ENCODE measurements at places on chromosomes 6 and 20. TPM values are rescaled to one million over a fixed set of nuclear protein-coding genes. Genes with fewer than 3 reads are reported as not detected.

The SIRPB1 gene
- 1.4 TPM for total RNA-seq

The HLA-DMB gene
- 2.3 TPM for total RNA-seq

The DBNDD2 gene
- 64.4 TPM for total RNA-seq

The TREM1 gene
- total RNA-seq = 1.4 TPM

The FAM209A gene
- not detected for total RNA-seq

The ZSCAN23 gene
- total RNA-seq = 3.1 TPM

The ETV7 gene
- total RNA-seq = 8.4 TPM

The CLVS2 gene
- 0.04 TPM for total RNA-seq

The CDK19 gene
- total RNA-seq = 17.6 TPM

The DSN1 gene
- total RNA-seq = 9.5 TPM

The POPDC3 gene
- total RNA-seq = 0.58 TPM

The SPATA25 gene
- 0.25 TPM for total RNA-seq

The CPXM1 gene
- 68.7 TPM for total RNA-seq

The TENT5A gene
- total RNA-seq = 4.3 TPM

The PHF20 gene
- total RNA-seq = 39.0 TPM

The PBOV1 gene
- total RNA-seq = not detected

The CLIC5 gene
- 3.5 TPM for total RNA-seq

The IFNGR1 gene
- total RNA-seq = 52.6 TPM

The PACSIN1 gene
- 0.04 TPM for total RNA-seq

The TSPO2 gene
- not detected for total RNA-seq
